CD4-positive, alpha-beta T cell treated with Interleukin-21 for 1 hour (primary cell): ENCODE measurements at places on chromosomes 7 and 10.

GRCh38 chr10:28869606-28870201 lies 192.4 kb downstream of the BAMBI start:
- no peak for DNase-seq

GRCh38 chr7:732094-732541 lies 5.0 kb upstream of the PRKAR1B start:
- DNase-seq = peak; percentile 20

DNA sequence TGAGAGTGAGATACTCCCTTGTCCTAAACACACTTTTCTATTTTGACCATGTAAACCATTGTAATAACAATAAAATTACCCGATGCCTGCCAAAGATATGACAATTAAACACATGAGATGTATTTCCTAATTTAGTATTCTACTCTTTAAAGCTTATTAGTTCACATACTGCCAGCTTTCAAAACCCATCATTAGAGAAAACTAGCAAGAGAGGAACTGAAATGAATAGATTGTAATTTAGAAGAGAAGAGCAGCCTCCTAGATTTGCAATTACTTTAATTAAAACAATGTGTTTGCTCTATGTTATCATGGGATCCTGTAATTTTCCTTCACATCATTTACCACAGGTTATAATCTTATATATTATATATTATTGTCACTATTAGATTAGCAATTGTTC lies 428.2 kb downstream of the THSD7A start:
- DNase-seq = no peak

DNA sequence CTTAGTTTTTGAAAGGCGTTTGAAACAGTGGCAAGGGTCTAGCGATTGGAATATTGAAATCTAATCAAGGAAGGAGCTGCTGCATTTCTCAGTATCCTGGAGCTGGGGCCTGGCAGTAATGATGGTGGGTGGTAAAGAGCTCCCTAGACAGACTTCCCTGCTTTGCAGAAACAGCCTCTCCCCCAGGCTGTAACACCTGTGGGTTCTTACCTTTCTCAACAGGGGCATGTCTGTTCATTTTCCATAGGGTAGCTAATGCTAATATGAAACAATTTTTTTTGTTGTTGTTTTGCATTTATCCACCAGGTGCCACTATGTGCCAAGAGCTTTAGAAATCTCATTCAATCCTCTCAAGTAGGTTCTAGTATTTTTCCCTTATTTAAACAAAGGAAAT lies 345.5 kb downstream of the REEP3 start:
- DNase-seq = peak; percentile 6

DNA sequence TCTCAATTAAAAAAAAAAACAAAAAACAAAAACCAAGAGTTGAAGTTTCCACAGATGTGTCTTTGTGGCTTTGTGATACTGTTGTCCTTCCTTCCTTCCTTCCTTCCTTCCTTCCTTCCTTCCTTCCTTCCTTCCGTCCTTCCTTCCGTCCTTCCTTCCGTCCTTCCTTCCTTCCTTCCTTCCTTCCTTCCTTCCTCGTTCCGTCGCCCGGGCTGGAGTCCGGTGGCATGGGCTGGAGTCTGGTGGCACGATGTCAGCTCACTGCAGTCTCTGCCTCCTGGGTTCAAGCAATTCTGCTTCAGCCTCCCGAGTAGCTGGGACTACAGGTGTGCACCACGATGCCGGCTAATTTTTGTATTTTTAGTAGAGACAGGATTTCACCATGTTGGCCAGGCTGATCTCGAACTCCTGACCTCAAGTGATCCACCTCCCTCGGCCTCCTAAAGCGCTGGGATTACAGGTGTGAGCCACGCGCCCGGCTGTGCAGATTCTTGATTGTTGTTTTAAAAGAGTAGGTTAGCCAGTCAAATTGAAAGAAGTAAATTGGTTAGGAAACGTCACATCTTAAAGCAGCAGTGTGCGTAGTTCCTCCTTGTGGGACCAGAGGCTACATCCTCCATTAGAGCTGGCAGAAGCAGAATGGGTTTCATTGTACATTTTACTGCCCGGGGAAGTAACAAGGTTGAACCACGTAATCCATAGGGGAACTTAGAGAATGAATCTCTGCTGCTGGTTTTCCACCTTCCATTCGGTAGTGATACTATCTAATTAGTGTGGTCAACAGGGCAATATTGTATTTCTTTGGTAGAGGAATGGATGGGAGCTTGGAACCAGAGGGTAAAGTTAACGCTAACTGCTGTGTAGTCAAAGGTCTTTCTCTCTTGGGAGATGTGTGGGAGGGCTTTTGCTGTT lies 20.6 kb downstream of the DNAJB6 start:
- no peak for DNase-seq

- no peak for DNase-seq
Measured at GRCh38 chr7:20260223-20260622, 43.0 kb upstream of the MACC1 start.

GRCh38 chr7:47571331-47572093 lies 10.4 kb downstream of the TNS3 start:
- no peak for DNase-seq

DNA sequence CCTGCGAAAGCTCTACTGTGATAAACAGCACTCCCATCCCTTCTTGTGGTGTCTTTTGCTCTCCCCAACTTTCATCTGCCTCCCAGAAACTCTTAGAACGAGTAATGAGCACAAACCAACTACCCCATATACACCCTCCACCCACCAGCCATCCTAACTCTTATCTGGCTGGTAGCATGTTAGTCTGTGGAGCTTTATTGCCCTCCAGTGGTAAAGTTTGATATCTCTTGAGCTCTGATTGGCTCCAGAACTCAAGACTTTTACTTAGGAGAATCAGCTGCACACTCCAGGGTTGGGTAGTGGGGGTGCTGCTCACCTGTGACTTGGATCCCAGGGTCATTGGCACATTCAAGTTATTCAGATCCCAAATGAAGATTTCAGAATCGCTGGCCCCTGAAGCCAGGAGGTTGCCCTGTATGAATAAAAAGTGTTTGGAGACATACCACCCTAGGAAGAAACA lies 10.9 kb downstream of the SEC31B start:
- peak; percentile 80 for DNase-seq

- peak; percentile 60 for DNase-seq
Measured at GRCh38 chr10:96651998-96652431, 65.2 kb upstream of the TM9SF3 start.

- no peak for DNase-seq
Measured at GRCh38 chr7:34373940-34374339, 284.1 kb upstream of the NPSR1 start.

- no peak for DNase-seq
Measured at GRCh38 chr10:69383558-69383957, 33.2 kb downstream of the TACR2 start.

- DNase-seq = no peak
Measured at GRCh38 chr7:32914184-32914583, 22.6 kb upstream of the KBTBD2 start.

DNA sequence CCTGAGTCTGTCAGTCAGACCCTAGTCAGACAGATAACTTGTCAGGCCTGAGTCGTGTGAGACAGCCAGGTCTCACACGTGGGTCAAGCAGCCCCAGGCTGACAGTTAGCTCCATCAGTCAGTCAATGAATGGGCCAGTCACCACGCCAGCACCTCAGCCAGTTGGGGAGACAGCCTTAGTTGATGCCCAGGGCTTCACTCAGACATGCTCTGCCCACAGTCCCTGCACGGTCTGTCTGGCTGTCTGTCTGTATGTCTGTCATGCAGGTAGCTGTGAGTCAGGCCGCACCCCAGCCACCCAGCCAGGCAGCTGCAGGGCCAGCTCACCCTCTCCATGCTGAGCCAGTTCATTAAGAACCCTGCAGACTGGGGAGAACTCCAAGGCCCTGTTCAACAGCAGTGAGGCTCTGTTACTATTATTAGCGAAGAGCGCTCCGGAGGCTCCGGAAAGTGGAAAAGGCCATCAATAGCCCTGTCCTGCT lies 141.1 kb upstream of the PCBD1 start:
- DNase-seq = no peak

DNA sequence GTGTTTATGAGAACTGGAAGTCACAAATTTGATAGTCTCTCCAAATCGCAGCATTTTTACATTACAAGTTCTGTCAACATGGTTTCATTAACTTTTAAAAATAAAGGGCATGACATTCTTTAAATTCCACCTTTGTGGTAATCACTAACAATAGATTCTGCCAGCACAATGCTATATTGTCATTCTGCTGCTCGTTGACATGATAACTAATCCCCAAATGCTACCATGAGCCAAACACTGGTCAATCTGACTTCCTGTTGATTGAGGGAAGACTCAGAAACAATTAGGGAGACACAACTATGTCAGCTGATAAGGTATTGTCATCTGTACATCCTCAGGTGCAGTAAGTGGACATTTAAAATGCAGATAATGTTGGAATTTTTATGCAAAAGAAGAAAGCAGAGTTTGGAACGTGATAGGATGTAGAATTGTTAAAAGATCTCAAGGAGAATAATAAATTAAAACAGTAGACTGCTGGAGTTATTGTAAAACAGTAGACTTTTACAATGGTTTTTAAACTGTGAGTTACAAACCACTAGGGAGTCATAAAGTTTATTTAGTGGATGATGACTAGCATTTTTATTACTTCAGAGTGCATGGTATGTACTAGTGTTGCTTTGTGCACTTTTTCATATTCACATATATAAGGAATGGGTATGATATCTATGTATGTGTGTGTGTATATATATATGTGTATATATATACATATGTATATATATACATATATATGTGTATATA lies 126.4 kb upstream of the DKK1 start:
- DNase-seq = no peak

DNA sequence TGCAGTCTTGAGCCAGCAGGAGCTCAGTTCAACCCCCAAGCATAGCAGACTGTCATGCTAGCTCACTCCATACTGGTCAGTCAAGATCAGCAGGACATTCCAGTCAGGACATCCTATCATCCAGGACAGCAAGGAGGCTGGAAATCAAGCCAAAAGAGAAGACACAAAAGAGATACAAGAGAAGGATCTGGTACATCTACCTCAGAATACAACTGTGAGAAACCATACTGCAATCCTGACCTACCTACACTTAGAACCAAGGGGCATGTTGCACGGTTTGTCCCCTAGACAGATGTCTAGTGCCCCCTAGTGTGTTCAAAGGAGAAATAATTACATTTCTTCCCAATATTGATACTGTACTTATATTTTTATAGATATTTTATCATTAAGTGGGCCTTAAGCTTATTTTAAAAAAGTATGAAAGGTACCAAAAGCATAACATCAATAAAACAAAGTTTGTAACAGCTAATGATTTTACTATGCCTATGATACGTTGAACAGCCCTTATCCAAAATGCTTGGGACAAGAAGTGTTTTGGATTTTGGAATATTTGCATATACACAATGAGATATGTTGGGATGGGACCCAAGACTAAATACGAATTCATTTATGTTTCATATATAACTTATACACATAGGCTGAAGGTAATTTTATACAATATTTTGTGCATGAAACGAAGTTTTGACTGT lies 26.7 kb downstream of the ERCC6 start:
- peak; percentile 54 for DNase-seq

DNA sequence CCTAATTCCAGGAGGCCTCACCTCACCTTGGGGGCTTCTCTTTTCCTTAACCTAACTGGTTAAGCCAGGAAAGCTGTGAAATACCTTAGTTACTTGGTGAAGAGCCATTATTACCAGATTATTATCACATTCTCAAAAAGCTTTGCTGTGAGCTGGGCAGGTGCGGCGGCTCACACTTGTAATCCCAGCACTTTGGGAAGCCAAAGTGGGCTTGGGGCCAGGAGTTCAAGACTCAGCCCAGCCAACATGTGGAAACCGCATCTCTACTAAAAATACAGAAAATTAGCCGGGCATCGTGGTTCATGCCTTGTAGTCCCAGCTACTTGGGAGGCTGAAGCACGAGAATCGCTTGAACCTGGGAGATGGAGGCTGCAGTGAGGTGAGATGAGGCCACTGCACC lies 102.4 kb upstream of the KLF6 start:
- no peak for DNase-seq

DNA sequence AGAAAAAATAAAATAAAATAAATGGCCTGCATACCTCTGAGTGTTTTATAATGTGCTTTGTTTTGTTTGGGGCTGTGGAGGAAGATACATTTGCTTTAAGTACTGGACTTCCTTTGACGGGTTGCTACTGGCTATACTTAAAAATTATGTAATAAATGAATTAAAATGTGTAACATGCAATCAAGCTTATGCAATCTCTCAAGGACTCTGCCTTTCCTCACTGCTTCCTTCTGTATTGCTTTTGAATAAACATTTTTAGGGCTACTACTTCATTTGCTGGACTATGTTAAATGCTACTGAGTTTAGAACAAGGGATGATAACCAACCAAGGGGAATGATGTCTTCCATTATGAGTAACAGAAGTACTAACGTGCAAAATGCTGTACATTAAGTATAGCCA lies 91.6 kb downstream of the ETV1 start:
- DNase-seq = no peak

- no peak for DNase-seq
Measured at GRCh38 chr10:16905320-16905719, 88.1 kb upstream of the RSU1 start.

DNA sequence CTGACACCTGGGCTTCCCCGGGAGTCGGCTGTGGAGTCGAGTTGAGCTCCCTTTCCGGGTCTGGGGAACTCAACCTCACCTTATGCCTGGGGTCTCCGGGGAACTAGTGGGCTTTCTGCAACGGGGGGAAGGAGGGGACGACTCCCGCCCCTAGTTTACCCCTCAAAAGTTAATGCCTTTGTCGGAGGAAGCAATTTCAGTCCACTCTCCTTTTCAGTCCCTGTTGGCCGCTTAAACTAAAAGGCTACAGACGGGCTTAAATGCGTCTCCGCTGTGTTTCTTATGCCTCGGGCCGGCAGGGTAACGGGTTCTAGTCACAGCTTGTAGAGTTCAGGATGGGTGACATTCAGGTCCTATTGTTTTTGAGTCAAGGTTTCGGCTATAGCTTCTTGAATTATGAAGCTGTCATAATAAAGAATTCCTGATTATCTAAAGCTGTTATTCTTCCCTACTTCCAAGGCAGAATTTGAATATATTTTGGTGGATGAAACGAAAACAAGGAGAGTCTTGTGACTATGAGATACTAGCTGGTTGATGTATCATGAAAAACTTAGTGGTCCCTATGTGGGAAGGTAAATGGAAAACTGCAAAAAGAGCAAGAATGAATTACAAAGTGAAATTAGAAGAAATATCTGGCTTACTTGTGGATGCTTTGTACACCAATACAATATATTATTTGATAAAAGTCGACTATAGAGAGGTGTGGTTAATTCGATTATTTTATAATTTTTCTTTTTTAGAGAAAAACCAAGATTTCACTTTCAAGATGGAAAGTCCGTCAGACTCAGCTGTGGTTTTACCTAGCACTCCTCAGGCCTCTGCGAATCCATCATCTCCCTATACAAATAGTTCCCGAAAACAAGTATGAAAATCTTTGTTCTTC lies 495 bp downstream of the SFR1 start:
- DNase-seq = no peak

GRCh38 chr7:150380463-150380862 lies 1.3 kb downstream of the ZNF775 start:
- no peak for DNase-seq

DNA sequence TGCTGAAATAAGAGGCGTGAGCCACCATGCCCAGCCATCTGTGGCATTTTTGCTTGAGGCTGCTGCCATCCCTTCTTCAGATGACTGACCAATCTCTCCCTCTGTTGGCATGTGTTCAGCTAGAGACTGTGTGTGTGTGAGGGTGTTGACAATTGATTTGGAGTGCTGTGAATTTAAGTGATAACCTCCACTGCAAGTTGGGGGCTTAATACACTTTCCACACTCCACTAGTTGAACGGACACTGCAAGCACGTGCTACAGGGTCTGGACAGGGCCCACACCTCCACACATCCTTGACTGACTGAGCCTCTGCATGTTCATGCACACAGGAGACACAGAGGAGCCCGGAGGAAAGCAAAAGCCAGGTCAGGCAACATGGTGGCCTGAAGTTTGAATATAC lies 51.3 kb downstream of the BRAF start:
- DNase-seq = no peak
